ENCODE measurements at places on chromosomes 13 and 19.

GRCh38 chr13:74203576-74203975, 69.4 kb upstream of the KLF12 start:
- DNase-seq = no peak

DNA sequence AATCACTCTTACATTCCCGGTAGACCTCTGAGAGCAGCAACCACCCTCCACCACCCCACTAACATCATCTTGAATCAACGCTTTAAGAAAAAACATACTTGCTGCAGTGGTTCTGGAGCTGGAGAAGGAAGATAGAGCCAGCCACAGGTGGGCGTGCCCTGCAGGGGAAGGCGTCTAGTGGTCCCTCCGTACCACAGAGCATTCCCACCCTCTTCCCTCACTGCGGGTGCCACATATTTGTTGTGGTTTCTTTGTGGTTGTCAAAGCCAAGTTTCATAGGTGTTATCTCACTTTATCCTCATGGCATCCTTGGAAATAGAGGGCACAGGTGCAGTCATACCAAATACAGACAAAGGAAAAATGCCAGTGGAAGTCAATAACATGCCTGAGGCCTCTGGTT, 22.2 kb downstream of the COL4A2 start:
- no peak for DNase-seq

GRCh38 chr13:45909089-45909488, 57.5 kb upstream of the SIAH3 start:
- DNase-seq = no peak

GRCh38 chr13:44620057-44620456, 43.9 kb upstream of the TSC22D1 start:
- DNase-seq = no peak

GRCh38 chr19:53594811-53595509, 36.8 kb upstream of the DPRX start:
- DNase-seq = no peak

GRCh38 chr13:110391273-110391672, 84.2 kb downstream of the COL4A2 start:
- DNase-seq = no peak

GRCh38 chr19:42560731-42561130, 32.5 kb upstream of the CEACAM1 start:
- no peak for DNase-seq

- DNase-seq = peak; percentile 45
These were observed 26.5 kb downstream of the MAN2B1 start for GRCh38 chr19:12639901-12640613.

- DNase-seq = no peak
These were observed 68.9 kb downstream of the ZIC5 start for GRCh38 chr13:99902657-99903056.

DNA sequence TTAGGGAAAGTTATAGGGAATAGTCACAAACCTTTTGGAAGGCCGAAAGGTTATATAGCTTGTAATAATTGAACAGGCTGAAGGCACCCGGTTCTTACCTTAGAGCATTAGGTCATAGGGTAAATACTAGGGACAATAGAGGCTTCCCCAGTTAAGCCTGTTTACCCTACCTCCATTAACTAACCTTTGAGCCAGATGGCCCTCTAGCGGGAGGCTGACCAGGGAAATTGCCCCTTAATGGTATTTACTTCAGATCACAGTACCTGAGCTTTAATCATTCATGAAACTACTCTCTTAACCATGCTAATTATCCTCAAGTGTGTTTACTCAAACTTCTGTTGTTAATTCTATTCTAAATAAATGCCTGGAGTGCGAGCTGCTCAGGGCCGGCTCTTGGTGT, 20.4 kb upstream of the ZNF83 start:
- no peak for DNase-seq

DNA sequence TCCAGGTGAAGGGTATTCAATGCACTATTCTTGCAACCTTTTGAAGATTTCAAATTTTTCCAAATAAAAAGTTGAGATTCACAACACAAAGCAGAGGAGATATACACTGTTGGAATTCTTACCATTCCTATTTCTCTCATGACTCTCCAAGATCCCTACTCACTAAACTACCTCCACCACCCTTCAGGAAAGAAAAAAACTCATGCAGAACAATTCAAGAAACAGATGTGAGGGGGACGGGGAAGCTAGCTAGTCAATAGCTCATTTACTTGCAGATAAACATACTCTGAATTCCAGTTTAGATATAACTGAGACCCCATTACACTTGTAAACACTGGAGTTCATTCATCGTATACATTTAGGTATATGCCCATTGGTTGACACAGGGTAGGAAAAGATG, 90.0 kb upstream of the SERP2 start:
- DNase-seq = no peak

GRCh38 chr13:60273971-60274527, 110.3 kb upstream of the DIAPH3 start:
- no peak for DNase-seq

- DNase-seq = no peak
These were observed 11.2 kb upstream of the IL4I1 start for GRCh38 chr19:49907745-49908446.

GRCh38 chr13:78586706-78587105, 16.6 kb downstream of the POU4F1 start:
- DNase-seq = no peak

- DNase-seq = no peak
These were observed 677 bp downstream of the IGFL4 start for GRCh38 chr19:46040125-46040524.

DNA sequence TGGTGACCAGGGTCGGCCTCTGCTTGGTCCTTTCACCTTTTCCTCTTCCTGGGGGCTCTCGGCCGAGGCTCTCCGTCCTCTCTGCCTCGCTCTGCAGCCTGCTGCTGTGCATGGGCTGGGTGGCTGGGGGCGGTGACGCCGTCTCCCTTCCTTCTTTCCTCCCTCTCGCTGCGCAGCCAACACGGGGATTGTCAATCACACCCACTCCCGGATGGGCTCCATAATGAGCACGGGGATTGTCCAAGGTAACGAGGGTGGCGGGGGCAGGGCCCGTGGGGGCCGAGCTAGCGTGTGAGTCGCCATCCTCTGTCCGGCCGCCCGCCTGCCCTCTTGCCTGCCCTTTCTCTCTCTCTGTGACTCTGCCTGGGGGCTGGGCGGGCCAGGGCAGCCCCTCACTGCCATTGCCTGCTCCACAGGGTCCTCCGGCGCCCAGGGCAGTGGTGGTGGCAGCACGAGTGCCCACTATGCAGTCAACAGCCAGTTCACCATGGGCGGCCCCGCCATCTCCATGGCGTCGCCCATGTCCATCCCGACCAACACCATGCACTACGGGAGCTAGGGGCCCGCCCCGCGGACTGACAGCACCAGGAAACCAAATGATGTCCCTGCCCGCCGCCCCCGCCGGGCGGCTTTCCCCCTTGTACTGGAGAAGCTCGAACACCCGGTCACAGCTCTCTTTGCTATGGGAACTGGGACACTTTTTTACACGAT, 7.1 kb downstream of the YIPF2 start:
- DNase-seq = no peak

GRCh38 chr19:41420101-41420880, 6.9 kb downstream of the B3GNT8 start:
- no peak for DNase-seq

DNA sequence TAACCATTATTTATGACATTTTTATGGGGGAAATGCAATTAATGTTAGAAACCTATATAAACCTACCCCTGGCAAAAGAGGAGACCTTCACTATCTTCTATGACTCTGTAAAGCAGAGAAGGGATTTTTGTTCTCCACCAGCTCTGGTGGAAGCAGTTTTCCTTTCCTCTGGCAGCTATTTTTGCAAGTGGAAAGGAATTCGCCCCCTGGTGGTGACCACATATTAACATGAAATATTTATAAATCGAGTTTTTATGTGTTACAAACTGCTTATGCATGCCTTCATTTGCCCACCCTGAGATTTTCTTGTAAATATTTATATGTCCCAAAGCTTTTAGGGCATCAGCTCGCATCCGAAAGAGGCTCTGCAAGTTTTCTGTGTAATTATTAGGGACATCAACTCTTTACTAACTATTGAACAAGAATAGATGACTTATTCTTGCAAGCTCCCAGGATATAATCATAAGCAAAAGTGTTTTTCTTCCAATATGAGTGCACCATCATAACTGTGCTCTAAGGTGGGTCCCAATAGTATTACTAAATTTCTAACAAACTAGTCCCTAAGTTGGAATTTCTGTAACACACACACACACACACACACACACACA, 62.4 kb downstream of the SERTM1 start:
- peak; percentile 1 for DNase-seq

- DNase-seq = no peak
These were observed 5.3 kb downstream of the GPC6 start for GRCh38 chr13:93231867-93232266.

DNA sequence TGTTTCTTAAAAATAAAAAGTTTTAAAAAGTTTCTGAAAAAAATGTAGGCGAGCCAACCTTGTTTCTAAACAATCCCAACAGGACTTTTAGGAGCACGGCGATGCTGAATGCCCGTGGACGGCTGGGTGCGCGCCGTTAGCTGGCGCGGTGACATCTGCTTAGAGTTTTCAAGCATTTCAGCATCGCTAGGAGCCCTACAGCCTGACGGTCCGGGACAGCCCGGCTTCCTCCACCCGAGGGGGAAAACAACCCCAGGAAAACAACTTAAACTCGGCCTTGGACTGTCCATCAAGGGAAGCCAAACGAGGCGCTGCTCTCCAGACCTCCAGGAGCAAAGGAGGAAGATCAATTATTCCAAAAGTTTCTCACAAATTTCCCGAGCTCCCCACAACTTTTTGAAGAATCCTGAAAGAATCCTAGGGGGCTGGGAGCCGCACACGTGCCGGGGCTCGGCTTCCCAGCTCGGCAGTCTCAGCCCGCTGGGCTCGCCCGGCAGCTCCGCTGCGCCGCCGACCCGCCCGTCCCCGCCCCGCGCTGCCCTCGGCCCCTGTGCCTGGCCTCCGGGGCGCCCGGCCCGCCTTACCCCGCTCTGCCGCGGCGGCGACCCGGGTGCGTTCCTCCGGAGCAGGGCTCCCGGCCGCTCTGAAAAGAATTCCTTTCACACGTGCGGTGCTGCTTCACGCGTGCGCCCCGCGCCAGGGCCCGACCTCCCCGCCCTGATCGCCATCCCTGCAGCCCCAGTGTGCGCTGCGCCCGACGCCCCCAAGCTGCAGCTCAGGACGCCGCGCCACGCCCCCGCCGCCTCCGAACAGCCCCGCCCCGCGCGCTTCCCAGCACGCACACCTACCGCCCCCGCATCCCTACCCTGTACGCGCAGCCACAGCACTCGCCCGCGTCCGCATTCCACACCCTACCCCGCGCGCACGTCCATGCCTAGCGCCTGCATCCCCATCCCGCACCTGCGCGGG, at the start of gene GJA3:
Gene GJA3, minus strand, starts transcription at position 747 of the 969 bp plus-strand sequence. CDS start 17,764 bp downstream, outside the sequence.
- no peak for DNase-seq

GRCh38 chr13:46698014-46698413, 98.9 kb downstream of the ESD start:
- DNase-seq = no peak

DNA sequence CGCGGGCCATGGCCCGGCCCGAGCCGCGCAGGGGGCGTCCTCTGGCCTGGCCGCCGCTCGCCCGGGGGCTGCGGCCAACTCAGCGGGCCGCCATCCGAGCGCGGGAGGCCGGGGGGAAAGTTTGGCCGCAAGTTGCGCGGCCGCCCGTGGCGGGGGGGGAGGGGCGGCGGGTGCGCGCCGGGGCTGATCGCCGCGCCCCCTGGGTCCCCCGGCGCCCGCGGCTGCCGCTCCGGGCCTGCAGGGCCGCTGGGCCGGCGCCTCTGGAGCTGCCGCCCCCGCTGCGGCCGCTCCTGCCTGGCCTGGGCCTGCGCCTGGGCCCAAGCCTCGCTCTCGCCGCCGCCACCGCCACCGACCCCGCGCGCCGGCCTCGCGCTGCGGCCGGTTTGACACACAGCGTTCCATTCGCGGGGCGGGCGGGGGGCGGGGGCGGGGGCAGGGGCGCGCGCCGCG, at the start of gene NR2F6:
Gene NR2F6, minus strand, starts transcription at position 385 of the 450 bp plus-strand sequence. CDS start 699 bp downstream, outside the sequence.
- no peak for DNase-seq
